ENCODE measurements at places on chromosomes 12 and 14.
A peak's percentile ranks its signal among the peaks of the same experiment; 100 is the strongest.

DNA sequence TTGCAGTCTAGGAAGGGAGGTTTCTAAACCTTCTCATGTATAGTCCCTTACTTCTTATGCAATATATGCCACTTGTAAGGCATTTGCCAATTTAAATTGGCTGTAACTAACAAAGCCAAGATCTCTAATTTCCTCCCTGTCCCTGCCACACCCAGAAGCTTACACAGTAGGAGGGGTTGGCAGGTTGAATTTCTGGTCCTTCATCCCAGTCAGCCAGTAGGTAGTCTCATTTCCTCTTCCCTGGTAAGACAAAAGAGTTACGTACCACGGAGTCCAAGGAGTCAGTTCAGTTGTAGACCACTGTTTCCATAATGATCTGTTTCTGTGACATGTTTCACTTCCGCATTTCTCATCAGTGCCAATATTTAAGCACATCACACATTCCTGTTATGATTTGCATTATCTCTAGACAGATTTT, 47.0 kb upstream of the PLBD1 start:
- no peak for DNase-seq

DNA sequence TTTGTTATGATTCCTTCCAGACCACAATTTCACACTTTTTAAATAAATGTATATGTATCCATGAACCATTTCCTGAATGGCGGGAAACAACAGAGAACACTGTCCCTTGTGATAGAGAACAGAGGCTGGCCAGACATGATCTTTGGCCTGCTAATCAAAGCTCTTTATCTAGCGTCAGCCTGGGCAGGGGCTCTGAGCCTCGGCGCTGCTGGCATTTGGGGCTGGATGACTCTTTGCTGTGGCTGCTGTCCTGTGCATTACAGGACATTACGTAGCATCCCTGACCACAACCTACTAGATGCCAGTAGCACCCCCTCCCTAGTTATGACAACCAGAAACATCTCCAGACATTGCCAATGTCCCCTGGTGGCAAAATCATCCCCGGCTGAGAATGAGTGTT, 77.7 kb downstream of the DNAH10 start:
- no peak for DNase-seq

GRCh38 chr12:22043943-22044342, 2.1 kb upstream of the CMAS start:
- DNase-seq: no peak

DNA sequence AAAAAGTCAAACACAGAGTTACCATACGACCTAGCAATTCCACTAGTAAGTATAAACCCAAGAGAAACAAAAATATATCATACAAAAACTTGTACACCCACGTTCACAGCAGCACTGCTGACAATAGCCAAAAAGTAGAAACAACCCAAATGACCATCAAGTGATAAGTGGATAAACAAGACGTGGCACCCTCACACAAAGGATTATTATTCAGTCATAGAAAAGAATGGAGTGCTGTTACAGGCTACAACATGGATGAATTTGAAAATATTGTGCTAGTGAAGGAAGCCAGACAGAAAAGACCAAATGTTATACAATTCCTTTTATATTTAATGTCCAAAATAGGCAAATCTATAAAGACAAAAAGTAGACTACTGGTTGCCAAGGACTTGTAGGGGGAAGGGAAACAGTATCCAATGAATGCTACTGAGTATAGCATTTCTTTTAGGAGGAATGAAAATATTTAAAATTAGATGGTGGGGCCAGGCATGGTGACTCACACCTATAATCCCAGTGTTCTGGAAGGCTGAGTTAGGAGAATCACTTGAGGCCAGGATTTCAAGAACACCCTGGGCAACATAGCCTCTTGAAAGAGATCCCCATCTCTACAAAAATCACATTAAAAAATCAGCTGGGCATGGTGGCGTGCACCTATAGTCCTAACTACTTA, 41.9 kb downstream of the SPTLC2 start:
- peak; percentile 35 for DNase-seq

GRCh38 chr12:100601626-100602025, 28.1 kb downstream of the GAS2L3 start:
- no peak for DNase-seq

- no peak for DNase-seq
These were observed 142.4 kb downstream of the PLCZ1 start for GRCh38 chr12:18595412-18595811.

GRCh38 chr12:109652977-109653264, 60.7 kb upstream of the FAM222A start:
- DNase-seq: no peak

DNA sequence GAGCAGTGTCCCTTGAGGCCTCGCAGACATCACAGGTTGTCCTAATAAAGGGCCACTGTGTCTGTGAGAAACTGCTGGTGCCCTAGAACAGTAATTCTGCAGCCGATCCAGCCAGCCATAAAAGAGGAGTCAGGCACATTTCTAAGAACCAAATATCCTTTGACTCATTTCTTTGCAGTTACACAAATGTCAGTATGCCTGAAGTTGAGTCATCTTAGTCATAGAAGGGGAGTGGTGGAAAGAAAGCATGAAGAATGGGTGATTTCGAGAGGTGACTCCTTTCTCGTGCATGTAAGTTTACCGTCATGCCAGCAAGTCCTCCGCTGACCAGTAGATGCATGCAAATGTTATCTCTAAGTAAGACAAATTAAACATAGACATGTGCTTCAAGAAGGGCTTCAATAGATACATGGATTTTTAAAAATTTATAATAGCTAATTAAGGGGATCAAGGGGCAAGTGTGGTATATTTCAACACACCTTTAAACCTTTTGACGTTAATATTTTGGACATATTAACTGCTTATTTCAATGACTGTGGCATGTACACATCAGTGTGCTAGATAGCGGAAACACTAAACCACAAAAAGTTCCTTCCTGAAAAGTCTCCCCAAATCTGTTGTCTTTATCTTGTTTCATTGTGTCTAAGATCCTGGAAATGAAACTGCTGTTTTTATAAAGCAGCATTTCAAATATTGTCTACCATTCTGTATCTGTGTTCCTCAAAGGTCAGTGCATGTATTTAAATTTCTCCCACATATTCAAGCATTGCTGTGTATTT, 497.4 kb downstream of the NPAS3 start:
- no peak for DNase-seq

DNA sequence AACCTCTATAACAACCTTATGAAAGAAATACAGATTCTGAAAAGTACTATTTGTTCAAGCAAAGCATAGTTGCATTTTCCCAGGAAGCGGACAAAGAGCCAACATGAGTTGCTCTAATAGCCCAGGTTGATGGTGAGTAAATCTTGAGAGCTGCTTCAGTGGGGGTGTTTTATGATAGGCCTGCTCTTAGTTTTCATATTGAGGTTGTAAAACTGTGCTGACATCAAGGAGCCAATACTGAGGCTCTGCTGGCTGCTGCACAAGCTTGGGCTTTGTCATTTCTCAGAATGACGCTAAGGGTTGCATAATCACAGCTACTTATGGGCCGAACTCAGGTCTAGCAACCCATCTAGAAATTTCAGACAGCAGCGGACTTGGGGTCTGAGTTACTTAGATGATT, 11.5 kb downstream of the TBC1D30 start:
- no peak for DNase-seq

DNA sequence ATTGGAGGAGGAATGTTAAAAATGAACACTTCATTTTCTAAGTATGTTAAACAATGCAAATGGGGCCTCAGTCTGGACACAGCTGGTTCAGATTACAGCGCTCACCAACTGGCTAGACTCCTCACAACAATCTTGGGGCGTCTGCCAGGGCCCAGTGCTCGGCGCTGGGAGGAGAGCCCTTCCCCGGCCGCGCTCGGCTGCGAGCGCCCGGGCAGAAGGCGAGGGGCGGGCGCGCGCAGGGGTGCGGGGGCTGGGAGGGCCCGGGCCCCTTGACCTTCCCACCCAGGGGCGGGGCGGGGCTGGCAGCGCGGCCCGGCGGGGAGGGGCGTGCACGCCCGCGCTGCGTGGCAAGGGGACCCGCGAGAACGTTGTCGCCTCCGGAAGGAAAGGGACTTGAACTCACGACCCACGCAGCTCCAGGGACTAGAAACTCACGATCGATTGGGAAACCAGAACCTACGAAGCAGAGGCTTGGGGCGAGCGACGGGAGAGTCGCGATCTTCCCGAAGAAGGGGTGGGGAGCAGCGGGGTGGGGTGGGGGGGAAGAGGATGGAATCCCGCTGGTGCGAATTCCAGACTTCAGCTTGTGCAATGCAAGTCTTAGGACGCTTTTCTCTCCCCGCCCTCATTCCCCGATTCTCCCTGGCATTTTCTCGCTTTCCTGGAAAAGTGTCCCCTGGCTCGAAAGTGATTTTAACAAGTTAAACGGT, at the start of gene FBLN5:
Gene FBLN5 (minus strand): TSS at position 220 of the 710 bp plus-strand sequence. CDS start 465 bp downstream, outside the sequence.
- DNase-seq: peak; percentile 94

GRCh38 chr12:54858562-54858961, 4.2 kb downstream of the MUCL1 start:
- DNase-seq: no peak

DNA sequence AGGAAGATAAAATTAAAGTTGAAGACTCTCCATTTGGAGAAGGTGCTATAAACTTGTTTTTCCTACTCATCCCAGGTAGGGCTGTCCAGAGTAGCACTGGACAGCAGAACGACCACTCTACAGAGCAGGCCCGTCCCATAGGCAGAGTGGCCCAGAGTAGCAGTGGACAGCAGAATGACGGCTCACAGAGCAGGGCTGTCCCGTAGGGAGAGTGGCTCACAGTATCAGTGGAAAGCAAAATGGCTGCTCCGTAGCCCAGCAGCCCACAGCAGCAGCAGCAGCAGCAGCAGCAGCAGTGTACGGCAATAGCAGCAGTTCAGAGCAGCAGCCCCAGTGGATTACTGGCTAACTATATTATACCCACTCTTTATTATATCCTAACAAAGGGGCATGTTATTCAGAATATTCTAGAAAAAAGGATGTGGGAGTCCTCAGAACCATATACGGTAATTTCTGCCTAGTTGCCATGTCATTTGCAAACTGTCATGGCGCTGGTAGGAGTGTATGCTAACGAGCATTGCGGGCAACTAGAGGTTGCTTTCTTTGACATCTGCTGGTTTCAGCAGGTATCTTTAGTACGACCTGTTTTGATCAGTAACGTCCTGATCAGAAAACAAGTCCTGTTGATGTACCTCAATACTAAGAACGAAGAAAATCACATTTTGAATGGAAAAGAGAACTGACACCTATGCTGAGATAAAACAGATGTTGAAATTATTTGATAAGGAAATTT, 567.3 kb downstream of the SLC16A7 start:
- DNase-seq: no peak

DNA sequence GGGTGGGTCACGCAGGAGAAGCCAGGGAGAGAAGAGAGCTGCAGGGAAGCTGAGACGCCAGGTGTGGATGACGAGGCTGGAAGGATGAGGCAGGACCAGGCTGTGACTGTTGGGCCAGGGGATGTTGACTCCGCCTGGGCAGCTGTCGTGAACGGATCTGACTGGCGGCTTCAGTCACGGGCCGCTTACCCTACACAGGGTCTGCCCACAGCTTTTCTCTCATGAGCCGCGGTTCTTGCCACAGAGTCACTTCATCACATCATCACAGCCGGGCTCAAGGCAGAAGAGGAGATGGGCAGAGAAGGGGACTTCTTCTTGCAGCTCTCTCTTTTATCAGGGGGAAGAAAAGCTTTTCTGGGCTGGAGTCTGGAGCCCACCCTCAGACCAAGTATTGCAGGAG, 7.7 kb downstream of the CLBA1 start:
- DNase-seq: no peak

DNA sequence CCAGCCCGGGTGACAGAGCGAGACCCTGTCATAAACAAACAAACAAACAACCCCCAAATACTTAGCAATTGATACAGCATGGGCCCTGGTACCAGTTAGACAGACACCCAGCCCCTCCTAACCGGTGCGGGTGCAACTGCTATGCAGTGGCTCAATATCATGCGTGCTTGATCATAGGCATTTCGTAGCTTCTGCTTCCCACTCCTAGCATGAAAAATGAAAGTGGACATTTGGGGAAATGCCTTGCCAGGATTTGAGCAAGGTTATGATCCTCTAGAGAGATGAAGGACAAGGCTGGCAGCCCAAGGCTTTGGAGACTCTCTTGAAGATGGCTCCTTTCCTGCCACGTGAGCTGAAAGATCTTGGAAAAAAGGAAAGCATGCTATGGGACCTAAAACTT, 13.7 kb downstream of the FGF6 start:
- no peak for DNase-seq

- peak; percentile 81 for DNase-seq
These were observed 26.2 kb downstream of the GLRX5 start for GRCh38 chr14:95561001-95561412.

DNA sequence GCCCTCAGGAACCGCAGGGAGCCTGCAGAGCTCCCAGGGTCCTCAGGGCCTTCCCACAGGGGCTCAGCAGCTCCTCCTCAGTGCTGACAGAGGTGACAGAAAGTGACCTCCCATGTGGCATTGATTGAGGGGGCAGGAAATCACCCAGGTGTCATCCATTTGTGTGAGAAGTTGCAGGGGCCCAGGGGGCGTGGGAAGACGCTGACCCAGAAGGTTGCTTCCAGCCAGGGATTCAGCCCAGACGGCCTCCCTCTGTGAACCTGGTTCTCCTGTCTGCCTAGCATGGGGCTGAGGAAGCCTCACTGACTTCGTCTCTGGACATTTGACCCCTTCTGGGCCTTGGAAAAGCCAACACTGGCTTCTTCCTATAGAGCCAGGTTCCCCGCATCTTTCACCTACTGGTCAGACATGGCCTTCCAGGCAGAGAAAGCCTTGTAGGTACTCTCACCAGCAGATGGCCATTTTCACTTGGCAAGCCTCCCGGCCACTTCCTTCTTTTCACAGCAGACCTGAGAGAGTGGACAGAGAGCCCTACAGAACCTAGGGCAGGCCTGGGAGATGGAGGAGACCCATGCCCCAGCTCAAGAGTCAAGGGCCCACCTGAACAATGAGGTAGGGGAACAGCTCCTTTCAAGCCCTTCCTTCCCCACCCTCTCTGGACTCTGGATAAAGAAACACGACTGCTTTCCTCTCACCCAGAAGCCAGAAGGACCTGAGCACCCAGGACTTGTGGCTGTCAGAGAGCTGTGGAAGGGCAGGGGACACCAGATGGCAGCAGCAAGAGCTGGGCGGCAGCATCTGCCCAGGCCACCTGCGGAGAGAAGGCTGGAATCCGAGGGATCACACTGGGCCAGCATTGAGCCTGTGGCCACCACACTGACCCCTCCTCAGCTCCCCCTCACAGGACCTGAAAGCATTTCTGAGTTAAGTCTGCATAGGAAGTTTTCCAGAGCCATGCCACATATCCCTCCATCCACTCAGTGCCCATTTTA, 377.8 kb downstream of the DPF3 start:
- peak; percentile 45 for DNase-seq

GRCh38 chr12:52171950-52172512, 19.8 kb downstream of the KRT80 start:
- peak; percentile 11 for DNase-seq

- peak; percentile 72 for DNase-seq
These were observed 843.2 kb downstream of the GALC start for GRCh38 chr14:87149583-87150354.

All from HCEC 1CT (cell line).